ENCODE measurements at places on chromosomes 7 and 10.
A peak's percentile ranks its signal among the peaks of the same experiment; 100 is the strongest.

- no peak for DNase-seq
Observed at GRCh38 chr10:24419066-24419465, 210.1 kb downstream of the KIAA1217 start.

- DNase-seq: no peak
Observed at GRCh38 chr7:93873998-93874574, 16.5 kb downstream of the TFPI2 start.

DNA sequence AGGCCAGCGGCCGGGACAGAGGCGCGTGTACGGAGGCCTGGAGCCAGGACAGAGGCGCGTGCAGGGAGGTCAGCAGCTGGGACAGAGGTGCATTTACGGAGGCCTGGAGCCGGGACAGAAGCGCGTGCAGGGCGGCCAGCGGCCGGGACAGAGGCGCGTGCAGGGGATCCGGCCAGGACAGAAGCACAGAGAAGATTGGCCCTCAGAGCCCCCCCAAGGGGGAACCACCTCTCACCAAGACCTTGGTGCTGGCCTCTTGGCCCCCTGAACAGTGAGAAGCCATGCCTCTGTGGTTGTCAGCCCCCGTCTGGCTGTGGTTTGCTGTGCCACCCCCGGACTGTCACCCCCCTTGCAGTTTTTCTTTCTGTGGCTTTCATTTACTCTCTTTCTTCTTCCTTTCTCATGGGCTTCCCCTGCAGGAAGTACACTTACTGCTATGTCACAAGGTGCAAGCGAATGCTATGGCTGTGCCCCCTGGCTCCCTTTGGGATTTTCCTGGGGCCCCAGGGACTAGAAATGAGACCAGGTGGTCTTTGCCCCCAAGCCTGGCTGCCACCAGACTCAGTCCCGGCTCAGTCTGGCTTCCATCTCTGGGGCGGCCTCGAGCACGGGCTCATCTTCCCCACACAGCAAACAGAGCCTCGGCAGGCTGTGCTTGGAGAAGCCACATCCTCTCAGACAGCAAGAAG lies 41.1 kb downstream of the INSIG1 start:
- peak; percentile 29 for DNase-seq

GRCh38 chr10:110442746-110443145 lies 55.0 kb upstream of the DUSP5 start:
- peak; percentile 3 for DNase-seq

GRCh38 chr10:51273574-51273973 lies 199.3 kb downstream of the PRKG1 start:
- no peak for DNase-seq

GRCh38 chr10:21314906-21315644 lies 210.4 kb downstream of the SKIDA1 start:
- no peak for DNase-seq

- no peak for DNase-seq
Observed at GRCh38 chr7:30451539-30452279, 26.9 kb downstream of the NOD1 start.

DNA sequence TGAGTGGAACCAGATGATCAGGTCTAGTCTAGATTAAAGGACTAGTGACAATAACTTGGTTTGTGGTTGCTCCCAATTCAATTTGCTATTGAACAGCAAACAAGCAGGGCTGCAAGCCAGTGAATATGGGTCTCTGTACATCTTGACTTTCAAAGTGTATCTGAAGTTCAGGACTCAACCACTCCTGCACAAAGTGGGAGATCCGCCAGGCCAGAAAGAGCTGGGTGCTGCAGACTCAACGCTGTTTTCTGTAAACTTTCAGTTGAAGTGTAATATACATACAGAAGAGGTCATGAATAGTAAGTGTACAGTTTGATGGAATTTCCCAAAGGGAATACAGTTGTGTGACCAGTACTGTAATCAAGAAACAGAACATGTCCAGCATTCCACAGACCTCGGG lies 416.6 kb downstream of the RPS24 start:
- no peak for DNase-seq

DNA sequence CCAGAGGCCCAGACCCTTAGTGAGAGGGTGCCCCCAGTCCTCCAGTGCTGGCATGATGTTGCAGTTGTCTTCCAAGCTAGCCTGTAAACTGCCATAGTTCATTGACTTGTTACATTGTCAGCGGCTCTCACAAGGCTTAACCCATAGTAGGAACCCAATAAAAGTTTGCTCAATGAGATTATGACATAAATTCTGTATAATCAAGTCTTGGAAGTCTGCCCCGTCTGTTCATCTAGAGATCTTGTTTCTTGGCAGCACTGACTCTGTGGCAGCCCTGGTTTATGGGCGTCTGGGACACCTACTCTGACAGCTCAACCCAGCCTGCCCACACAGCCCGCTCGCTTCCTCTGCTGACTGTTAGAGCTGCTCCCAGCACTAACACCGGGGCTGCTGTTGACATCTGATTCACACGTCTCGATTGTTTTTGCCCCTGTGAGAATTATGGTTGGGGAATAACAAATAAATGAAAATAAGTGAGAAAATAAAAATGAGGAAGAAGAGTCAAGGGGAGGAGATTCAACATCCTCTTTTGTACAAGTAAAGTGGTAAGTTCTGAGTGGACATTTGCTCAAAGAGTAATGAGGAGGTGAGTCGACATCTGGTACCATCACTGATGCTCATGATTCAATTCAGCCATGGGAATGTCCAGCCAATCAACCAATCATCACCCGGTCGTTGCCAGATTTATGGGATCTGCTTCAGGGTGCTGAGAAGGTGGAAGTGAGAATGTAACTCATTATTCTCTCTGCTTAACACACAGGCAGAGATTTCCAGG lies 160.8 kb downstream of the SPAG6 start:
- peak; percentile 68 for DNase-seq

DNA sequence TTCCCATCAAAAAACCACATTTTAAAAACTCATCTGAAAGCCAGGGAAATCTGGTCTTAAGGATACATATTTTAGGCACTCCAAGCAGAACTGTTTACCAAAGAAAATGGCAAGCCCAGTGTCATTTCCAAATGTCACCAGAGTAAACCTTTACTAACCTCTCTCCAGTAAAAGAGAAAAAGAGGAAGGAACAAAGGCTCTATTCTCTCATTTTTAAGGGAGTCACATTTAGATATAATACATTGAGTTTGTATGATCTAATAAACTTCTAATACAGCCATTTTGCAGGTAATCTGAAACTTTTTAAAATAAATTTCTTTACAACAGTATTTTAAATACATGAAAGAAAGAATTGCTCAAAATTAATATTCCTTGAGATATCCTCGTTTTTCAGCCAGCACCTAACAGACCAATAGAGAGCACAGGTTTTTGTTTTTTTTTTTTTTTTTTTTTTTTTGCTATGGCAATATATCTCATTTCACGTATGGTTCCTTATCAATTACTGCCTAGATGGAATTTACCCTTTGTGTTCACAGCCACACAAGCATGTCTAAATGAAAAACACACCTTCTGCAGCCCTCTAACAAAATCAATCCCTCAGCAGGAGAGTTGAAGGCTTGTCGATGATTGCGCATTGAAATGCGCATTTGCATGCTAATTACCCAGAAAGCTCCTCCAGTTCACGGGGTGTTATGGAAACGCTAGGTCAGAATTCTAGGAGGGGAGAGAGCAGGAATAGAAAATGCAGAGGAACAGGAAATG lies 39.8 kb upstream of the MSRB2 start:
- no peak for DNase-seq

- DNase-seq: no peak
Observed at GRCh38 chr10:132479024-132479602, 58.5 kb upstream of the INPP5A start.

GRCh38 chr10:132606536-132607316 lies 69.1 kb downstream of the INPP5A start:
- no peak for DNase-seq

Measured in activated CD4-positive, alpha-beta memory T cell treated with anti-CD3 and anti-CD28 coated beads for 36 hours (primary cell).